Right lobe of liver (tissue), 6 donors: ENCODE measurements at places on chromosomes 13 and 19.

- no peak for DNase-seq
These were observed 814 bp downstream of the ZNF480 start for GRCh38 chr19:52297601-52298364.

DNA sequence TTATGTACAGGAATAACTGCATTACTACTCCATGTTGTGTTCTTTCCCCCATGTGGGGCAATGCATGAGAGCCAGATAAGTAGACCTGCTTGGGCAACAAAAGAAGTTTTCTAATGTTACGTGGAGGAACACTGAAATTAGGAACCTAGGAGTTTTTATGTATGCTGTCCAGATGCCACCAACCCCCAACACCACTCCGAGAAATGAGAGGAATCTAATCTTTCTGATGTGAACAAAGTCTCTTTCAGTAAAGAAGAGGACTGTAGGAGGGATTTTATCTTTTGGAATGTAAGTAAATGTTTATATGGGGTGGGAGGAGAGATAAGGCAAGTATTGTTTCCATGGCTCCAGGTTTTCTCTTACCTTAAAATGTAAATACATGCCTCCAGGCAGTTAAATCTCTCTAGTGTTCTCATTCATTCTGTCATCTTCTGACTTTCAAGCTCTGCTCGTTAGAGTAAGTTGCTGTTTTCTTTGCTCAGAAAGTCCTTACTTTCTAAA lies 820.6 kb downstream of the PCDH17 start:
- no peak for DNase-seq

GRCh38 chr19:19110410-19111135 lies 27.7 kb downstream of the TMEM161A start:
- DNase-seq: no peak

DNA sequence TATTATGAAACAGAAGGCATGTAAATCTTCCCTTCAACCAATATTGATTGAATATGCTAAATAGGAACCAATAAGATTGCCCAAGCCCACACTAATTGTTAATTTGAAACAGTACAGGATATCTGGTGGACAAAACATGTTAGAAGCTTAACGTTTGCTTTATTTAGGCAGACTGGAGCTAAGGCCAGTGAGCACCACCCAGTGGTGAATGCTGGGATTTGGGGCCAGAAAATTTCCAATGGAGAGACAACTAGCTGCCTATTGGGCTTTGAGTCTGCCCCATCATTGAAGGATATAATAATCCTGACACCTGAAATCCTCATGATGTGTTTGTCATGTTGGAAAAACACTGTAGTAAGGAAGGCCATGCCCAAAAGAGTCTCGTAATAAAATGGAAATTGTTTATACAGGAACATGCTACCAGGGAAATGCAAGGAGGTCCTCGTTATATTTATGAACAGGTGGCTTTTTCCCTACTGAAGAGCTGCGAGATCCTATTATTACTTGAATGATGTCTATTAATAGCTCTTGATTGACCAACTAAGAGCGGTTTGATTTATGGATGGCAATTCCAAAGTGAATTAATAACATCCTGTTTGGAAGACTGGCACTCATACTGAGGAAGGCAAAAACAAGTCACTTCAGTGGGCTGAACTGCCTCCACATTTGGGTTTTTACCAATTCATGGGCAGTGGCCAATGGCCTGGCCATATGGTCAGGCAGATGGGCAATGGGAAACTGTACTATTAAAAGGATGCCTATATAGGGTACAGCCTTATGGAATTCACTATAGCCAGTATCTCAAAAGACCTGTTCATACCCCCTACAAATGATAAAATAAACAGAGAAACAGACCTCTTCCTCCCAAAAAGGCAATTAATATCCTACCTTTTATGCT lies 8.7 kb downstream of the SIGLECL1 start:
- DNase-seq: no peak

DNA sequence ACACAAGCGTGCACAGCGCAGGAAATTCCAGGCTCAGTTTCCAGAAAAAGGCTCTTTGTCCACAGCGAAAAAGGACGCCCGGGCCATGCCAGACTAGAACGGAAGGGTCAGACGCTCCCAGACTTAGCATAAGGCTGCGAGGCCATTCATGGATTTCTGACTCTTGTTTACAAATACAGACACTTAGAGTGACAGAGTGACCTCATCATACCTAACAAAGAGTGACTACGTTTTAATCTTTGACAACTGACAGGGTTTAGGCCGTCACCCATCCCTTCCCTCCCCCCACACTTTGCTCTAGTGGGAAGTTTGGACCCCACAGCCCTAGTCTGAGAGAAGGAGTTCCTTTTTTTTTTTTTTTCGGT lies 418 bp upstream of the ZNF709 start:
- DNase-seq: no peak

GRCh38 chr19:412356-413355 lies 3.7 kb upstream of the C2CD4C start:
- peak; percentile 42 for DNase-seq

GRCh38 chr19:50998061-50998460 lies 3.3 kb downstream of the KLK8 start:
- DNase-seq: no peak
